Amygdala (tissue), 56 donors: ENCODE measurements at places on chromosomes 7 and 10.
A peak's percentile ranks its signal among the peaks of the same experiment; 100 is the strongest.

DNA sequence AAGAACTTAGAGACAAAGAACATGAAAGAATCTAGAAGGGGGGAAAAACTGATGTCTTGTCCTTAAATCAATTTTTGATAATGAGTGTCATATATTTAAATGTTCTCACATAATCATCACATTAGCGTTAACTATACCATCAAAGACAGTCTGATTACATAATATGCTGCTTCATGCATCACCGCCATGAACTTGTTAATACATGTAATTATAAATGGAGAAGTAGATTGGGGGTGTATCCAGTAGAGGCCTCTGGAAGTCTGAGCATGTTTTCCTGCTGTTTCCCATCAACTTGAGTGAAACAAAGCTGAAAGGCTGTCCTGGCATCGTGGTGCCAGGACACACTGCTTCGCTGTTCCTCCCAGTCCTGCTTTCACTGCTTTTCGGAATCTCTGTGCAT lies 48.2 kb downstream of the PRLHR start:
- no peak for DNase-seq

DNA sequence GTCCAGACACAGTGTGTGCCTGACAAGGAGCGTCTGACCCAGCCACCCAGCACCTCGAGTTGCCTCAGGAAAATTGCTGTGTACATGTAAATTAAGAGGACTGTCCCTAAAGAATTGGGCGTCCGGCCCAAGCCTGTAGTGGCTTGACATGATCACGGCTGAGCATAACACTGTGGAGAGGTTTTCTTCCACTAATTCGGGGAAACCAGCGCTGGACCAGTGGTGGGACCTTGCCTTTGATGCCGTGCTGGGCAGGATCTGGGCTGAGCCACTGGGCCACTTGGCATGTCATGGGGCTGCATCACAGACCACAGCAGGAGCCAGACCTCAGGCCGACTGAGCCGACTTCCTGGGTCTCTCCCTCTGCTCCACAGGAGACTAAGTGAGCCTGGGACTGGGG lies 282.5 kb downstream of the GLRX3 start:
- DNase-seq = no peak

DNA sequence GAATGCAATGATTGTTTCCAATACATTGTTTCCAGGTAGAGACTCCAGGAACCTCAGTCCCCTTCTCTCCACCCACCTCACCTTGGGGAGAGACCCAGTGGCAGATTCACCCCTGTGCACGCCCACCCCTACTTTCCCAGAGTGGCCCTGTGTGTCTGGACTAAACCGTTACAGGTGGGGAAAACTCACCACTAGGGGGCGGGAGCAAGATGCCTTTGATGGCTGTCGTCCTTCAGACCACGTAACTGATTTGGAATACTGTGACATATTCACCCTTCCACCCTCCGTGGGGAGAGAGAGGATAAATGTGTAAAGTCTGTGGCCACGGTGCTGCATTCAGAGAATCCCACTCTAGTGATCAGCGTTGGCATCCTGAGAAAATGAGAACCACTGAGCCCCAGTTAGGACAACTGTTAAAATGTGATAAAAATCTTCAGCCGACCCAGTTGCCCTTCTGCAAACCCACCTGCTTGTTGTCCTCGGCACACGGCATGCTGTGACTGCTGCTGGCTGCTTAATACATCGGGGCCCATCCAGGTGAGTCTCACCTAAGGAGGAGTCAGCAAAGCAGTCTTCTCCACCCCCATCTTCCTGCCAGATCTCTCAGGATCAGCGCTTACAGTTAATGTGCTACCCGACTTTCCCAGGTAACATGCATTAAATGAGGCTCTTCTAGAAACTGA lies 41.5 kb upstream of the NMT2 start:
- DNase-seq = peak; percentile 72

DNA sequence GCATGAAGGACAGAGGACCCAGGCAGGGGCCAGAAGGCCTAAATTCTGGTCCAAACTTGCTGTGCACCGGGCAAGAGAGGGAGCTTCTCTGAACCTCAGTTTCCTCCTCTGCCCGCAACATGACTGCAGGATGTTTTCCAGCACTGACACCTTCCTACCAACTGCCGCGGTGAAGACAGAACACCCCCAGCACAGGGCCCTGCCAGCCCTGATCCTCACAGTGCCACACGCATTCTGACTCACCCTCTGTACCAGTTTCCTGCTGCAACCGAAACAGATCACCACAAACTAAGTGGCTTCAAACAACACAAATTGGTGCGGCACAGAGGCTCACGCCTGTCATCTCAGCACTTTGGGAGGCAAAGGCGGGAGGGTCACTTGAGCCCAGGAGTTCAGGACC lies 18.1 kb downstream of the MAD1L1 start:
- no peak for DNase-seq

DNA sequence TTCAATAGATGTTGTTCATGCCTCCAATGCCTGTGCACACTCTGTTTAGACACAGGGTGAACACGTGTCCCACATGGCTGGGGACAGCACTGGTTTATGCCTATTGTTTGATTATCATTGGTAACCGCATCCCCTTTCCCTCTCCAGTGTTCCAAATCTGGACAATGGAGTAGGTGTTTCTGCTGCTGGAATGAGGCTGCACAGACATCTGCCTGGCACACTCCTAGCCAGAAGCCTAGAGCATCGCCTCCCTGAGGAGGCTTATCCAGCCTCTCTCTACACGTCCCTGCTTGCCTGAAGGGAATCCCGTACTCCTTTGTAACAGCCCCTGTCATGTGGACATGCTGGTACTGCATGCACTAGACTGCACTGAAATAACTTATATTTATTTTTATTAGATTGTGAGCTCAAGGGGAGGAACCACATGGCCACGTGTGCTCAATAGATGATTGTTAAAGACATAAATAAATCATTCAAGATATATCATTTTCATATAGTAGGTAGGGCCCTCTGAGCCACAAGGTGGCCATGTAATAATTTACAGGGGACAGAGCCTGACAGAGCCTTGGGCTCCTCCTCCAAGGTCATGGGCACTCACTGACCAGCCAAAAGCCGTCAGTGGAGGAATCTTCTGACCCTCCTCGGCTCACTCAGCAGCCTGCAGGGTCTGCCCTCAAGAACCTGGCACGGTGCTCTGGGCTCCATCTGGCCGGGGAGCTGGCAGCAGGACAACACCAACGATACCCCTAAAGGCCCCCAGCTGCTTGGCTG lies 310.9 kb upstream of the ZNF32 start:
- no peak for DNase-seq

GRCh38 chr7:835485-836401 lies 3.5 kb downstream of the SUN1 start:
- no peak for DNase-seq

DNA sequence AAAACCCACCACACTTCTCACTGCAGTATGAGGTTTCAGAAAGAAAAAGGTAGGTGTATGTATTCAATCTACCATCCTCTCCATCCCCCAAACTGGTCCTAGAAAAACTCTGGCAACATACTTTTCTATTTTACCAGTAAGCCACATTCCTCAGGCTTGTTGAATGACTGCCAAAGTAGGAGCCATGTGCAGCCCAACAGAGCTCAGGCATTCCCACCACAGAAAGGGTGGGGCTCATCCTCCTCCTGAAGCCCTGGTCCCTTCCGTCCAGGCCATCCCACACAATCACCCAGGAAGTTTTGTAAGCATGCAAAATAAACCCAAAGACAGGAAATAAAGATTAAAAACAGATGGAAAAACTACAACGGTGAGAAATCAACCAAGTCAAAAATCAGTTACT lies 57.2 kb downstream of the MAD1L1 start:
- no peak for DNase-seq

DNA sequence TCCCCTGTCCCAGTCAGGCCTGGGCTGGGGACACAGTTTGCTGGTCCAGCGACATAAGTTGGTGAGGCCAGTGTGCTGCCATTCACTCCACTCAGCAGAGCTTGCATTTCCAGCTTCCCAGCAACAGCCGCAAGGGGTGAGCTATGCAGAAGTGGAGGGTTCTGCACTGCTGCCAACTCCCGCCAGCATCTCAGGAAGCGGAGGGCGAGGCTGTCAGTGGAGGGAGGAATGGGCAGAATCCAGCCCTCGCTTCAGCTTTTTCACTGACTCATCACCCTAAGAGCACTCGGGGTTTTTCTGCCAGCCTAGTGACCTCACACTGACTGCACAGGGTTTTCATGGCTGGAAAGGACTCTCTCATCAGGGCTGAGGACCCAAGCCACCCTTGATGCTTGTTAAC lies 625.1 kb upstream of the MKI67 start:
- DNase-seq = no peak

GRCh38 chr10:2926918-2927660 lies 140.3 kb upstream of the PFKP start:
- DNase-seq = no peak

DNA sequence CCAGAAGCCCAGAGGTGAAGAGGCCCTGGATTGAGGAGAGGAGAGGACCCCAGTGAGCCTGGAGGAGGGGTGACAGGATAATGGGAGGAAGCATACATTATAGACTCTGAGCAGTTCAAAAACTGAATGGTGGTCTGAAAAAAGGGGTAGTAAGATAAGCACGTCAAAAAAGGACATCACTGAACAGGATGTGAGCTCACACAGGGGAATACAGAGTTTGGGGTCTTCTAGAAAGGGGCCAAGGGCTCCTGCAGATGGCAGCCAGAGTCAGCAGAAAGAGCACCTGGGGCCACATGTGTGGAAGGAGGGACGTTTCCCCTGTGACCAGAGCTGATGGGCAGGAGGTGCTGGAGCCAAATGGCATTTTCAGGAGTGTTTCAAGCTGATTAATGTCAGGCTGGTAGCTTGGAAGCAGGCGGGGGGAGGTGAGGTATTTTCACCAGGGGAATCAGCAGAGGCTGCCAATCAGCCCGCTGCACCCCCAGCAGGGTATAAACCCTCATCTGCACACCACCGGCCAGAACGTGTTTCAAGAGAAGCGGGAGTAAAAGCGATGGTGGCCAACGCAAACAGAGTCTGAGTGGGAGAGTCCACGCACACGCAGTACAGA lies 85.8 kb downstream of the TNS3 start:
- no peak for DNase-seq

- no peak for DNase-seq
Observed at GRCh38 chr10:20978617-20979016, 81.5 kb upstream of the NEBL start.

GRCh38 chr10:44416021-44416771 lies 31.3 kb upstream of the CXCL12 start:
- DNase-seq = no peak

- DNase-seq = no peak
Observed at GRCh38 chr10:12416344-12417050, 67.2 kb downstream of the CAMK1D start.

DNA sequence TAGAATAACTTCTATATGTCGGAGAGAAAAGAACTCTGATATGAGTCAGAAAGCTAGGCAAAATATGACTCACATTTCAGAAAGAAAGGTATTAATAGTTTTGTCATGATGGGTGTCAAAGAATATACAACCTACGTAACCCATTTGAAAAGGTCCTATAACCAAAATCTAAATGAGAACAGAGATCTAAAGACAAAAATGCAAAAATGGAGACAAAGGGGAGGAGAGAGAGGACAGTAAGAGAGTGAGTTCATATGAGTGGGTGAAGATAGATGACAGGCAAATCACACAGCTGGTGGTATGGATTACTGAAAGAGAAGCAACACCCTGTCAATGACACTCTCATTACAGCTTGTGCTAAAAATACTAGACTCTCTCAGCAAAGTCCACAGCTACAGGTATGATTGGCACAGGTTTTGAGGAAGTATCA lies 25.6 kb downstream of the ANKMY2 start:
- no peak for DNase-seq

DNA sequence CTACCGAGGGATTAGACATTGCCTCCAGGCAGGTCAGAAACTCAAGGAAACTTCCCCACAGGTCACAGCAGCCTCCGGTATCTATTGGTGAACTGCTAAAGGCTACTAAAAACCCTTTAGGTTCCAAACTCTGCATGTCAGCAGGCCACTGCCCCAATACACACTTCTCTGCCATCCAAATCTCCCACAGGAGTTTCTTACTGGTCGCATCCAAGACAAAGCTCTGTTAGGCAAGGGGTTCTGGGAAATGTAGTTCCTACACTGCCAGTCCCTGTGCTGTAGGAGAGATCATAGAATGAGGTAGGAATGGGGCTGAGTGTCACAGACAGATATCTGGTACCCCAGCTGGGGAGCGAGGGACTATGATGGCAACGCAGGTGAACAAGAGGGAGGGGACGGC lies 757.0 kb upstream of the C7orf33 start:
- no peak for DNase-seq

DNA sequence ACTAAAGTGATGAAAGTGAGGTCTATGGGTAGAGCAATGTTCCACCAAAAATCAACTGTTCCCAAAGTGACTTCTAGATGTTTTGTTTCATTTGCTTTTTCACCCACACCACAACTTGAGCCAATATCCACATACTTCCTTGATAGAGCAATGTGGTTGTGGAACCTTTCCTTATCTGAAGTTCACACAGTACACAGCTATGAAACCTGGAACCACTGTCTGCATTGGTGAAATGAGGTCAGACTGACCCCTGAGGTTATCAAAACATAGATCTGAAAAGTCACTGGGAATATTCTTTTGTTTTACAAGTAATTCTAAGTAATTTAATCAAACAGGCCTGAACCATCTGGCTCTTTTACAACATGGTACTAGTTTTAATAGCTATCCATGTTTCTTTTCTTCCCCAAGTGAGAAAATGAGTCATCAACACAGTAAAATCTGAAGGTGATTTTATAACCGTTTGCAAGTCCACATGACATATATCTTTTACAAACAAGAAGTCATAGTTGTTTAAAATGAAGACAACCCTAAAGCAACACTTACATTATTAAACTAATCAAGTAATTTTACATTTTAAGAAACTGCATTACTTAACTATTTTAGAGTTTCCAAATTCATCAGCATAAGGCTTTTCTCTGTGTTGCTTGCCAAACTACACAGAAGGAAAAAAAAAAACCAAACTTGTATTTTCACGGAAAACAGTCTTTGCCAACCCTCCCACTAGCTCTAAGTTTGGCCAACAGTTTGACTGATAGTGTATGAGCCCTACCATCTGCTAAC lies 80.3 kb downstream of the LRRC17 start:
- no peak for DNase-seq

DNA sequence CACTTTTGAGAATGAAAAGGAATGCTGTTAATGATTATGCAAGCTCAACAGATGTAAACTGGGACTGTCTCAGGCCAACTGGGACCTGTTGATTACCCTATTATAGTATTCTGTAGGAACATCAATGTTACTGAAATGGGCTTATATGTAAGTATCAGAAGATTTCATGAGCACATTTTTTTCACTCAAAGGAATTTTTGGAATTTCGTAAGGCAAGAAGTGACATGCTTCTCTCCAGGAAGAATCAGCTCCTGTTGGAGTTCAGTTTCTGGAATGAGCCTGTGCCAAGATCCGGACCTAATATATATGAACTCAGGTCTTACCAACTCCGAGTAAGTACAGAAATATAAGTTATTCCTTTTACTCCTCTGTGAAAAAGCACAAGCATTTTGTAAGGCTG lies 19.2 kb downstream of the NIPSNAP2 start:
- DNase-seq = no peak

GRCh38 chr7:10707519-10707918 lies 266.2 kb upstream of the PHF14 start:
- DNase-seq = no peak

DNA sequence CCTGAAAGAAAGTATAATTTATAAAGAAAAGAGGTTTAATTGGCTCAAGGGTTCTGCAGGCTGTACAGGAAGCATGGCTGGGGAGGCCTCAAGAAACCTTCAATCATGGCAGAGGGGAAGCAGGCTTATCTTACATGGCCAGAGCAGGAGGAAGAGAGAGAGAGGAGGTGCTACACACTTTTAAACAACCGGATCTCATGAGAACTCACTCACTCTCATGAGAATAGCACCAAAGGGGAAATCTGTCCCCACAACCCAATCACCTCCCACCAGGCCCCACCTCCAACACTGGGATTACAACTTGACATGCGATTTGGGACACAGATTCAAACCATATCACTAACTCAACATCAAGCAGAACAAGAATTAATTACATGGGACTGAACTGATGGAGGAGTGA lies 6.9 kb upstream of the ZNF485 start:
- DNase-seq = no peak
